Stimulated activated CD8-positive, alpha-beta memory T cell treated with anti-CD3 and anti-CD28 coated beads, Interleukin-4, amount 100 ng/mL, for 48 hours (primary cell): ENCODE measurements at places on chromosomes 5 and 9.

GRCh38 chr5:74040811-74041491, 415.0 kb downstream of the ARHGEF28 start:
- DNase-seq: no peak

DNA sequence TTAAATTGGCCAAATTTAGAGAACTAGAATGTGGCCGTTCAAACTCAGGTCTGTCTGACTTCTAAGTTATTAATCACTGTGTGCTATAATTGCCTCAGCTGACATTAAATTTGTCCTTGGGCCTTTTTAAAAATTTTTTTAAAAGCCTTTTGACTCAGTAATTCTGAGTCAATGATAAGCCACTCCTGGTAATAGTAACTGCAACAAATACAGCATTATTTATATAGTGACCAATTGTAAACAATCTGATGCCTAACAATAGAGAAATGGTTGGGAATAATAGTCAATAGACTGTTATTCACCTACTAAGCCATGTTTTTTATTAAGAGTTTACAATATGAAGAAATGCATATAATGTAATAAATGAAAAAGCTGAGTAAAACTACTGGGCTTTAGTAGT, 70.9 kb upstream of the FSD1L start:
- DNase-seq: no peak

- no peak for DNase-seq
Measured at GRCh38 chr5:63697811-63698210, 264.4 kb downstream of the HTR1A start.

DNA sequence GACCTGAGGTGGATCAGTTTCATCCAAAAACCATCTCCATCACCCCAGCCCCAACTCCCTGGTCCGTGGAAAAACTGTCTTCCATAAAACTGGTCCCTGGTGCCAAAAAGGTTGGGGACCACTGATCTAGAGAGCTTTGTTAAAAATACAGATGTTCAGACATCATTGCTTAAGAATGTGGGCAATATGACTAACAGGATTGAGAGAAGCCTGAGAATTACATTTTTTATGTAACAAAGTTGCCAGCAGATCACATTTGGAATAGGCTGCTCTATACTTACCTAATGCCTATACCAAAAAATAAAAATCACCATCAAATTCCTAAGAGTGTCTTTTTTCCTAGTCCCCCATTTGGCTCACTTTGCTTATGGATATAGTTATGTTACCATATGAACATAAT, 143.3 kb downstream of the RAPGEF6 start:
- DNase-seq: no peak

DNA sequence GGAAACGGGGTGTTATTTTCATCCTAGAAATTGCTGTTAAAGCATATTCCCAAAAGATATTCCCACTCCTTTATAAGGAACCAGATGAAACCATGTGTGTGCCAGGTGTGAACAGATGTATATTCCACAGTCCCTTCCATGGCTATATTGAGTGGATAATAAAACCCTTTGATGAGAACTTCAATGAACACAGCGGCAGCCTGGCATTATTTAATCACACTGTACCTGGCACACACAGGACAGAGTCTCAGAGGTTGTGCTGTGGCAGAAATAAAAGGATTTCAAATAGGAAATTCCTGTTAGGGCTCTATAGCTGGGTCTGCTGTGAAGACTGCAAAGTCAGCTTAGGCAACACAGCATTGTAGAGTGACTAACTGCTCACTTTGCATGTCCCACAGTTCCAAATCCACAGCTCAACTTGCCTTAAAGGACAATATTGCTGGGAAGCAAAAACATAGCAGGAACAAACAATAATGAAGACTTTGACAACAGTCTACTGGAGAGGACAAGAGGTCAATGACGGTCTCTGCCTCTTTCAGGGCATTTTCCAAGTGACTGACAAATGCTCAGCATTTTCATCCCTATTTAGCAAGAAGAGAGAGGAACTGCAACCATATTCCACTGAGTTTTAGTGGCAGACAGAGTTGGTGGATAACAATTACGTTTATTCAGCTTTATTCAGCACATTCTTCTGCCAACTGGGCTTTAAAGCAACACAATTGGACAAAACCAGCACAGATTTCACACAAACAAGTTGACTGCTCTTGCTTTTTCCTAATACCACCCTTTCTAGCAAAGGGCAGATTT, 255.7 kb upstream of the RGMB start:
- DNase-seq: no peak

DNA sequence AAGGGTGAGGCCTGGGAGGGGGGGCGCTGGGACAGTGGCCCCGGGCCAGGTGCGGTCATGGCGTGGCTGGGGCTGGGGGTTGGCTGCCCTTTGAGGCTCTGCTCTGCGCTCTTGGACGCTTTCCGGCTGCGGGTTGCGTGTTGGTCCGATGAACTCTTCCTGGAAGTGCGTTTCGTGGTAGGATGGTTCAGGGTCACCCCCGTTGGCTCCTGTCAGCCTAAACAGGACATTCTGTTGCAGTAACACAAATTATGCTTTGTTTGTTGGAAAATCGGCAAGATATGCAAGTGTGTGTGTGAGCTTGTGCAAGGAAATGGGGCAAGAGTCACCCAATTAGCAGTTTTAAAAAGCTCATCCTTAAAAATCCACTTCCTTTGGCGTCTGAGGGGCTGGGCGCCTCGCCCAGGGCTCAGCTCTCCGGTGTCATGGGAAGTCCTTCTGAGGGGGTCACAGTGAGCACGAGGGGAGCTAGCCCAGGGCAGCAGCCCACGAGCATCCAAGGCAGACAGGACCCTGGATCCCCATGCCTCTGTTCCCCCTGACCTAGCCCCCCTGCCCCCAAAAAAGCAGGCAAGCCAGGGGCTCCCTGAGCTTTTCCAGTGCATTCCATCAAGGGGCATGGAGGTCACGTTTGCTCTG, 22.2 kb upstream of the RNU6ATAC start:
- DNase-seq: no peak

GRCh38 chr5:79378510-79379186, 135.3 kb downstream of the HOMER1 start:
- no peak for DNase-seq

GRCh38 chr9:89430995-89431394, 66.9 kb downstream of the SEMA4D start:
- DNase-seq: no peak

- no peak for DNase-seq
Measured at GRCh38 chr9:16540743-16541613, 329.5 kb downstream of the BNC2 start.

GRCh38 chr9:131018621-131019020, 9.6 kb downstream of the LAMC3 start:
- DNase-seq: no peak

GRCh38 chr9:8745347-8745746, 945.8 kb upstream of the DMAC1 start:
- DNase-seq: no peak

- DNase-seq: peak; percentile 75
Measured at GRCh38 chr5:177426566-177427210, at the start of gene GRK6. GRK6 (plus strand) TSS chr5:177426676; CDS start chr5:177426846, 170 bp downstream.

DNA sequence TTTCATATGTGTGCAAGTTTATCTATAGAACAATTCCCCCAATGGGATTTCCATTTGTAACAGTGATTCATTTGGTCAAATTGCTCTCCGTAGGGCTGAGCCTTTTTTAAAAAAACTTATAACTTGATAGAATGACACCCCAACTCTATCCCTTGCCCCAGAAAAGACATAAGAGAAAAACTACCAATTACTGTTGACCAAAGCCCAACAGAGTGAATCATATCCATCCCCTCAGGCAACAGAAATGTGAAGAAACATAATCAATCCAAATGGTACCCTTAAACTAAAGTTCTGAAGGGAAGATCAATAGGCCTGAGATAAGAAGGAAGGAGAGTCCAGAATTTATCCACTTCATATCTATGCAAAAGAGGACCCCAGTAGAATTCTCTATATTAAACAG, 17.8 kb downstream of the TICAM2 start:
- DNase-seq: no peak

GRCh38 chr5:93715327-93715726, 26.1 kb downstream of the POU5F2 start:
- DNase-seq: no peak

DNA sequence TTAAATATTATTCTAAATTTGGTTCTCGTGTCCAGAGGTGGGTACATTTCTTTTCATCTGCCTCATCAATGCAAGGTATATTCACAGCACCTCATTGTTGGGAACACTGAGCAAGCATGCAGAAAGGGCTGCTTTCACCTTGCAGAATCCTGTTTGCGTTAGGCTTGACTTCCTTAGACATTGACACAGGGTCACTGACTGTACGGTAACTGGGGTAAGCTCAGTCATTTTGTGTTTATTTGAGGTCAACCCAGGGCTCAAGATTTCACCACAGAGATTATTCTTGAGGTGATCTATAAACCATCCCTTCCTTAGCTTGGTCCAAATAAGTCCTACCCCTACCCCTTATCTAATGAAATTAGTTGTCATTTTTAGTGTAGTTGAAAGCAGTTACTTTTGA, 1.7 kb upstream of the PTPDC1 start:
- no peak for DNase-seq

DNA sequence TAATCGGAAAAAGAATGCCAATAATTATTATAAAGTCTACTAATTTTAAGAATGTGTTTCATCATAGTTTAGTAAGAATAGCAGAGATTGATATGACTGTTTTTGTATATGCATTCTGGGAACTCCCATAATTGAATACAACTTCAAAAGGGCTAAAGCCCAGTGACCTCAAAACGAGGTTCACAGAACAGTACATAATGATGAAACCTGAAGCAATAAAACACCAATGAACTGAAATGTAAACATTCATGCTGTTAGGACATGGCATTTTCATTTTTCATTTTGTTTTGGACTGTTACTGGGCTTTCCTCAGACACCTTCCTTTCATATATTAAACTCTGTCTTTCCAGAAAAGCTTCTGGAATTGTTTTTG, 684 bp upstream of the JMY start:
- DNase-seq: no peak
